ENCODE measurements at places on chromosomes 5 and 9.

GRCh38 chr9:133169102-133169501 lies 5.4 kb upstream of the GBGT1 start:
- DNase-seq, result no peak

- no peak for DNase-seq
Measured at GRCh38 chr9:24245988-24246387, 299.7 kb downstream of the IZUMO3 start.

DNA sequence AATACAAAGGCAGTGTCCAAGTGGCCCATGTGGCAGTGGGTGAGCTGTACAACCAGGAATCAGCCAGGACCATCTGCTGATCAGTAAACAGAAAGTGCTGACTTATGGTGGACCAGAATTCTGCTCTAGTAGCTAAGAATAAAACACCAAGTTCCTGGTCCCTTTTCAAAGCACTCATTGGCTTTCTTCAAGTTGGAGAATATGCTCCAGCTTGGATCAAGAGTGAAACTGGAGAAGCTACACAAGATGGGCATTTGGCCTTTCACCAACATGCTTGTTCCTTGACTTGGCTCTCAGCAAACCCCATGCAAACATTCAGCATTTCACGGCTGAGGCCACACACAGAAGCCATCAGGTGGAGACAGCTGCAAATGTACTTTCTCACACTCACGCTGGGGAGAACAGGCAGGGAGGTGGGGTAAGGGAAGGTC lies 32.1 kb downstream of the MARCHF3 start:
- no peak for DNase-seq

DNA sequence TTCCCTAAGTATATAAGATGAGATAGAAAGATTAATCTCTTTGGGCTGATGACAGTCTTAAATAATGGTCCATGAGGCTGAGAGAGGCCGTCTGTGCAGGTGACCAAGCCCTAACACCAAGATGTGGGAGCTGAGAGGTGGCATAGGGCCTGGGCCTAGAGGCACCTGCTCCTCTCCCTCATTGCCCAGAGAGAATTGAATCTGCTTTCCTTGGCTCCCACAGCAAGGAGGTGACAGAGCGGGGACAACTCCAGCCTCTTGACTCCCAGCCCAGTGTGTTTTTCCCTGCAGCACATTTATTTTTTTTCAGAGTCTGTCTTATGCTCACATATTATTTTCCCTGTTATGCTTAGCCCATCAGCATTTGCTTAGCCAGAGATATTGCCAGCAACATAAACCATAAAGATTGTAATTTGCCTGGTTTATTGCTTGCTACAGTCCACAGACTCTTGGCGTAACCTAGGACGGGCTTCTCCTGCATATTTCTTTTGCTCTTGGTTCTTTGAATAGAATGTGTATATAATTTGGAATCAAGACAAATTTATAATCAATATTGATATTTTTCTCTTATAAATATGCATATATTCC lies 105.6 kb downstream of the NTRK2 start:
- DNase-seq, result no peak

DNA sequence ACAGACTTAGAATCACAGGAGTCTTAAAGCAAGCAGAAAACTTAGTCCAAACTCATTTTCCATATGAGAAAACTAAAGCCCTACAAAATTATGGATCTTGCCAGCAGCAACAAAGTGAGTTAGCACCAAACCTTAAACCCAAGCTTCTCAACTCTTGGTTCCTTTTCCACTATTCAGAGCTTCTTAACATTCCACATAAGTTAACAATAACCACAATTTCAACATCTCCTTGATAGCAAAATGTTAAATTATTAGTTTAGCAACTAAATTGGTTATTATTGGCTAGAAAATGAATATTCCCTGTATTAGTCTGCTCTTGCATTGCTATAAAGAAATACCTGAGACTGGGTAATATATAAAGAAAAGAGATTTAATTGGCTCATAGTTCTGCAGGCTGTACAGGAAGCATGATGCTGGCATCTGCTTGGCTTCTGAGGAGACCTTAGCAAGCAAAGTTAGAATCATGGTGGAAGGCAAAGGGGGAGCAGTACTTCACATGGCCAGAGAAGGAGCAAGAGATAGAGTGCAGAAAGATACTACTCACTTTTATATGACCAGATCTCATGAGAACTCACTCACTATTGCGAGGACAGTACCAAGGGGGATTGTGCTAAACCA lies 26.2 kb upstream of the ARSB start:
- DNase-seq, result no peak

DNA sequence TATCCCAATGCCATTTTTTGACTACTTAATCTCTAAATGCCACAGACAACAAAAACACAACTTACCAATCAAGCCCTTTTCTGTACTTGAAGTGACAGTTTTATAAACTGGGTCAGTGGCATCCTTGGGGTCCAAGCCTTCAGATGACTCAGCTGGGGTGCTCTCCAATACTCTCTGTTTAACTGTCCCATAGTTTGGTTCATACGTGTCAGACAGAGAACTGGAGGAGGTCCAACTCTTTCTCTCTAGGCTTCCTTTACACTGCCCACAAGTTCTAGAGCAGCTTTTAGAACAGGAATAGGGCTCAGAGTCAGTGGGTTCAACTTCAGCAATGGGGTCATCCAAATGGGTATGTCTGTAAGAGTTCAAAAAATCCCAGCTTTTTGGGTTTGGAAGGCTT lies 166.9 kb downstream of the CDC42SE2 start:
- no peak for DNase-seq

DNA sequence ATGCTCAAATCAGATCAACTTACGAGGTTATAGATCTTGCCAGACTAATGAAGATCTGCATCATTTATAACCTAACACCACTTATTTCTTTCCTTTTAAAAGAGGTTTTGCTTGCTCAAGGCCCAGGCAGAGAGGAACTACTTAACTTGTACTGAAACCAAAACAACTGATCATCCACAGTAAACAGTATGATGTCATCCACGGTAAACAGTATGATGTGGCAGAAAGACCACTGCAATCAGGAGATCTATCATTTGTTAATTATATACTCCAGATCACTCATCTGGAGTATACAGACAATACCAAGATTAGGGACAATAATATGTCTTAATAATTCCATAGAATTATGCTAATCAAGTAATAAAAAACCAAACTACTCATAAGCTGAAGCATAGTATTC lies 116.8 kb downstream of the ADAMTS6 start:
- no peak for DNase-seq

DNA sequence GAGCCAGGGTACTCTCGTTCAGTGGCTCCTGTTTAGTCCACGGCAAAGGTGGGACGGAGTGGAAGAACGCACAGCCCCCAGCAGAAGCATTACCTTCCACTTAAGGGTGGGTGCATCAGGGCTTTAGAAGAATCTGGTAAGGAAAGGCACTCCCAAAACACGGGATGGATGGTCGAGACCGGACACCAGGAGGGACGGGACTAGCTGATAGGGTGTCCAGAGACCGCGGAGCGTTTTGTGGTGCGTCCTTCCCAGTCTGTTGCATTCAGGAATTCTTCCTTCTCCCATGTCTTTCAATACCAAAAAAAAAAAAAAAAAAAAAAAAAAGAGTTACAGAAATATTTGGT lies 545 bp upstream of the CTSV start:
- DNase-seq, result no peak

DNA sequence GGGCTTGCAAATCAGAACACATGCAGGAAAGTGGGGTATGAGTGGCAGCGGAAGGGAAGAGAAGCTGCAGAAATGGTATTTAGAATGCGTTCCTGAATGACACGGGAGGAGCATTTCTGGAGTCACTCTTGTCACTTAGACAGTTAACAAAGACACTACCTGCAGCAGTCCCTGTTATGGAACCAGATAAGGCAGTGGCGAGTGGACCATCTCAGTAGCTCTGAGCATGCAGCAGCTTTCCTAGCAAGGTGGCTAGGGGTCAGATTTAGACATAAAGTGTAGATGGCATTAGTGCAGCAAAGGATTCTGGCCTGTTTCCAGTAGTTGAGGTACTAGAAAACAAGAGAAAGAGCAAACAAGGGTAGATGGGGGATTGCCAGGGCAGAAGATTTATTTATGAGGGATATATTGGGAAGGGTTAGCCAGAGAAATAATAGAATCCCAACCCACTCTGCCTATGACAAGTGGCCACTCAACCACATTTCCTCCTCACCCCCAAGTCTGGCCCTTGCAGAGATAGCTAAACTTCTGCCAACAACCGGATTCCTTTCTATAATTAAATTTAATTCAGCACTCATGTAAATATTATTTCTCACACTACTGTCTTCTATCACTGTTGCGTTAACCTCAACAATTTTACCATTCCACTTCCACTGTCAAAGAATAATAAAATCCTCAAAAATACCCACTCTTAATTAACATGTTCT lies 201.6 kb downstream of the DCP2 start:
- DNase-seq, result no peak

DNA sequence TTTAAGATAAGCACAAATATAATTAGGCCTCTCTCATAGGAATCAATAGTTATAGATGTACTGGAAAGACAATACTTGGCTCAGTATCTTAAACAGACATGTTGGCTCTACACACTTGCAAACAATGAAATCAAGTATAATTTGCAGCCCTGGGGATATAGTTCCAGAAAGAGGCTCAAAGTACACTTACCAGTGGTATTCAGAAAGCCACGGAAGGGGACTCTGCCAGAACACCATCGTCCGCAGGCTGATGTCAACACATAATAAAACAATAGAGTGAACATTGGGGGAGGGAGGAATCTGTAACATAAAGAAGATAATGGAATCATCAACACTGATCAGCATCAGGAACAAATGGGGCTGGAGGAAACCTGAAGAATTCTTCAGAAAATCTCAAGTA lies 31.2 kb upstream of the EBF1 start:
- DNase-seq, result no peak

- DNase-seq, result no peak
Measured at GRCh38 chr5:128632264-128632663, 94.2 kb upstream of the FBN2 start.

DNA sequence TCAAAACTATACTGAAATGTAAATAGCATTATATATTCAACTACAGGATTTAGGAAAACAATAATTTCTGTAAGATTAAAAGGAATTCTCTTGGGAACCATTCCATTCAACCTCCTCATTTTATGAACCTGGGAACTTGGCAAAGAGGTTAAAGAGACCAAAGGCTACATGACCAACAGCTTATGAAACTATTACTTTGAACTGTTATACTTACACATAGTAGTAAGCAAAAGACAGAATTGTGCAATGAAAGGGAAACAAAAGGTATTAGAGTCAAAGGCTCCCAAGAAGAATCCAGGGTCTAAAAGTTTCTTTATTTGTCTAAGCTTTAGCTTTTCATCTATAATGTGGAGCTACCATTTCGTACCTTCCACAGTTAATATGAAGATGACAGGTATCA lies 7.2 kb downstream of the C9orf72 start:
- DNase-seq, result no peak

DNA sequence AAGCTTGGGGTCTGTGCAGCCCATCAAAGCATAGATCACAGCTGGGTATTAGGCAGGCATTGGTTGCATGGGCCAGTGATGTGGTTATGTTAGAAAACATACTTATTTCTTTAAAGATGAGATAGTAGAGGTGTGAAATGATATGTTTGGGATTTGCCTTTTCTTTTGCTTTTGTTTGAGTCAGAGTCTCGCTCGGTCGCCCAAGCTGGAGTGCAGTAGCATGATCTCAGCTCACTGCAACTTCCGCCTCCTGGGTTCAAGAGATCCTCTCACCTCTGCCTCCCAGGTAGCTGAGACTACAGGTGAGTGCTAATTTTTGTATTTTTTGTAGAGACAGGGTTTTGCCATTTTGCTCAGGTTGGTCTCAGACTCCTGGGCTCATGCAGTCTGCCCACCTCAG lies 84.8 kb downstream of the PDE6A start:
- no peak for DNase-seq

GRCh38 chr5:38846379-38847011 lies 683 bp downstream of the OSMR start:
- DNase-seq, result no peak

GRCh38 chr5:41201082-41201772 lies 12.1 kb downstream of the C6 start:
- DNase-seq, result no peak

GRCh38 chr5:128522336-128522735 lies 15.7 kb downstream of the FBN2 start:
- no peak for DNase-seq

GRCh38 chr9:5499157-5499556 lies 11.2 kb upstream of the PDCD1LG2 start:
- DNase-seq, result no peak

DNA sequence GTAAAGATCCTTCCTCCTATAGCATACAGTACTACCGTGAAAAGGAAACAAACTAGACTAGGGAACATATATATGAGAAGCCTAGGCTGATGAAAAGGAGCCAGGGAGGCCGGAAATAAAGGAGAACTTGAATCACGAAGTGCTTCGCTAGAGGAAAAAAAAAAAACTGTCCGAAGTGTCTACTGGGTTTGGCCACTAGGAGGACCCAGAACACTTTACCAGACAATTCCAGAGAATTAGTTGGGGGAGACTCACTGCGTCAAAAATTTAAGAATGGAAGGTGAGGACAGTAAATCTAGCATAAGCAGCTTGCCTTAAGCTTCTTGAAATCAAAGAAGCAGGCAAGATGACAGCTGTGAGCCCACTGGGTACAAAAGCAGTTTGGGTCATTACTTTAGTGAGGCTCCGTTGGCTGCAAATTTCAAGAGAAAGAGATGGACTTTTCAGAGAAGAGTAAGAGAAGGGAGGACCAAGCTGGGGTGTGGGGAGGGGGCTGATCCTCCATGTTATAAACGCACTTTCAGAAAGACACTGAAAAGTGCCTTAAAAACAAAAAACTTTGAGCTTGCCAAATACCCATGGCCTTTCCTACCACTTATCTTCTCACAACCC lies 47.4 kb downstream of the P4HA2 start:
- DNase-seq, result no peak

DNA sequence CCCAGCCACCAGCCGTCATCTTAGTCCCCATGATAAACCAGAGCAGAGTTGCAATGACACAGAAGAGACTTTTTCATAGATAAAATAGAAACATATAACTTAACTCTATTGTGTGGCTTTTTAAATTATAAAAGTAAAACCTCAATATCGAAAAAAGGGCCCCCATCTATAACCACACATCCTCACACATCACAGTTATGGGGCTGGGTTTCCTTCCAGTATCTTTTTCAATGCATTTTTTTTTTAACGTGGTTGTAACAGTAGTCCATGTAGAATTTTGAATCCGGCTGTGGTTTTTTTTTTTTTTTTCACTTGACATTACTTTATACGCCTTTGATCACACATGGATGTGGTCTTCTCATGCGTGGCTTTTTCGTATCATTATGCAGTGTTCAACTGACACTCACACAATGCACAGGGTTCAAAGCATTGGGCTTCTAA lies 77.4 kb downstream of the CFAP77 start:
- no peak for DNase-seq

GRCh38 chr9:99016681-99017387 lies 73.1 kb downstream of the COL15A1 start:
- DNase-seq, result no peak

DNA sequence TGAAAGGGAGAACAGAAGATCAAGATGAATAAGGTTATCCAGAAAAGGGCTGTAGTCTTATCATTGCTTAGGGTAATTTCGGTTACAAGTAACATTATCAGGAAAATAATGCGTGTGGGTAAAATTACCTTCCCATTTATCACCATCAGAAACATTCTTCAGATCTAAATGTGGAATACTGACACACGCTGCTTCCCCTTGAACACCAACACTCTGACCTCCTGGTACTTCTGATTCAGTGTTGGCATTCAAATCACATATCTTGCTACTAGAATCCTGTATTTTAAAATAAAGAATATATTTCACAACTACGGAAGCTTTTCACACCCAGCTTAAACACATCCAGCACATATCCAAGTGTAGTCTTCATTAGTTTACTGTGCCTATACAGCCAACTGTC lies 70.2 kb downstream of the PKD2L2 start:
- DNase-seq, result no peak
